GM10248 (cell line): ENCODE measurements at places on chromosomes 5 and 9.

DNA sequence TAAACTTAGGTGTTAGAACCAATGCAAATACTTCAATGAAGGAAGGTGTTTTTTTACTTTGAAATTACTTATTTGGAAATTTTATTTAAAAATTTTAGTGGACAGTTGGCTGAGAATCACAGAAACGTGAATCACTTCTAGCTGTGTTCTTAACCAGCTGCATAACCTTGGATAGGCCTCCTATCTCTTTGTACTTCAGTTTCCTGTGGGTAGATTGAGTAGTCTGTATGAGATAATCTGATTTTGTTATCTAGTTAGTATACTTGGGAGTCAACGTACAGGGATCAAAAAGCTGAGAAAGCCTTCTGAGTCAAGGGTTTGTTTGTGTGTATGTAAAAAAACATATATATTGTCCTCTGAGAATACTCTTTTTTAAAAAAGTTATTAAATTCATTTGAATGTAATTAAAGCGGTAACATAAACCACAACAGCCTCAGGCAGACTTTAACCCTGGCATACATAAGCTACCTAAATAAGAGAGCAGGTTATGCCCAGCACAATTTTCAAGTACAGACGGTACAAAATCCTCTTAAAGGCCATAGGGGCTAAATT is 38.1 kb upstream of the ZCCHC7 start:
- no peak for DNase-seq

DNA sequence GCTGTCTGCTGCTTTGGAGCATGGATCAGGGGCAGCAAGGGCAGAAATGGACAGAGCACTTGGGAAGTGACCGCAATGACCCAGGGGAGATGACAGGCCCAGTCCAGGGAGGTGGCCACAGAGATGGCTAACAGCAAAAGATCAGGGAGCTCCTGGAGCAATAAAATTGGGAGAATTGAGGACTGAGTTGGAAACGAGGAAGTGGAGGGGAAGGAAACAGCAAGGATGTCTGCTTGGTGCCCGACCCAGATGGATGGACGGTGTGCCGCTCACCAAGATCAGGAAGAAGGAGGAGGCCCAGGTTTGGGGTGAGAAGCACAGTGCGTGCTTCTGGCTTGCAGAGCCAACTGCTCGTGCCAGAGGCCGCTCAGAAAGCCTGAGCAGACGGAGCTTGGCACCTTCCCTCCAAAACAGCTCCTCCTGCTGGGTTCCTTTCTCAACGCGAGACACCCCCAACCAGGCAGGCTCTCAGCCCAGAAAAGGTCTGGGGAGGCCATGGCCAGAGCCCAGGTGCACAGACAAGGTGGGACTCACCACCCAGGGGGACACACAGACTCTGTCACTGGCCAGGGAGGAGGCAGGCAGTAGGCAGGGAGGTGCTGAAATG is 1.7 kb upstream of the SLC34A1 start:
- DNase-seq, result no peak

GRCh38 chr5:131373265-131373664 is 109.4 kb downstream of the CDC42SE2 start:
- DNase-seq, result no peak

- no peak for DNase-seq
These were observed 5.0 kb upstream of the HAVCR1 start for GRCh38 chr5:157063776-157064430.

GRCh38 chr5:69494452-69494851 is 1.9 kb downstream of the OCLN start:
- no peak for DNase-seq

DNA sequence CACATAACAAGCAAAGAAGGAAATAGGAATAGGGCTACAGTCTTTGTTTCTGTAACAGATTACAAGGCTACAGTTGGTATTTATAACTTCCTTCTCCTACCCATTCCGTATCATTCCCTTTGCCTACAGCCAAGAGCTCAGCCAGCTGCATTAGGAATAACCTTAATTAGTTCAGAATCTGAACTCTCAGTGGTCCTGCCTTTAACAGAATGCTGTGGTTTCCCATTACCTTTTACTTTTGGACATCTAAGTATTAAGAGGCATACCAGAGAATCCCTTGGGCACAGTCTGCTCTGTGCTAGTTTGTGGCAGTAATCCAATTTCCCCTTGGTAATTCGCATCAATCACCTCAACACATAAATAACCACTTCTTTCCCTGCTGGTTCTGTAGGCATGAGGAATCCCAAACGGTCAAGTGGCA is 44.2 kb downstream of the PKD2L2 start:
- DNase-seq, result no peak

DNA sequence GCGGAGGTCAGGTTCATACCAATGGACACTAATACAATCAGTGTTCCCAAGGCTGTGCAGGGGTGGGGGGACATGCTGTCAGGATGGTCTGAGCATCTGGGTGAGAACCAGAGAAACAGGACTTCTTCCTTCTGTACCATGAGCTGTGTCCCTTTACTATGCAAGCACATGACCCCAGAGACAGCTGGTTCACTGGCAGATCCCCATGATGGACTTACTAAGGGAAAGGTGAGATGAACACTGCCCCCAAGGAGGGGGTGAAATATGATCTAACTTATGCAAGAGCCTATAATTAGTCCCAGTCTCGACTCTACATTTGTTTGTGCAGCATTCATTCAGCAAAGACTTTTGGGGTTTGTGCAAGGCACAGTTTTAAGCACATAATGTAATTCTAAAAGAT is 91.4 kb downstream of the LIFR start:
- DNase-seq, result no peak
